Muscle of leg (tissue), 16 donors: ENCODE measurements at places on chromosomes 3 and 15. TPM values are rescaled to one million over a fixed set of nuclear protein-coding genes. Genes with fewer than 3 reads are reported as not detected.

The SPINK8 gene
- not detected for polyA plus RNA-seq

DNA sequence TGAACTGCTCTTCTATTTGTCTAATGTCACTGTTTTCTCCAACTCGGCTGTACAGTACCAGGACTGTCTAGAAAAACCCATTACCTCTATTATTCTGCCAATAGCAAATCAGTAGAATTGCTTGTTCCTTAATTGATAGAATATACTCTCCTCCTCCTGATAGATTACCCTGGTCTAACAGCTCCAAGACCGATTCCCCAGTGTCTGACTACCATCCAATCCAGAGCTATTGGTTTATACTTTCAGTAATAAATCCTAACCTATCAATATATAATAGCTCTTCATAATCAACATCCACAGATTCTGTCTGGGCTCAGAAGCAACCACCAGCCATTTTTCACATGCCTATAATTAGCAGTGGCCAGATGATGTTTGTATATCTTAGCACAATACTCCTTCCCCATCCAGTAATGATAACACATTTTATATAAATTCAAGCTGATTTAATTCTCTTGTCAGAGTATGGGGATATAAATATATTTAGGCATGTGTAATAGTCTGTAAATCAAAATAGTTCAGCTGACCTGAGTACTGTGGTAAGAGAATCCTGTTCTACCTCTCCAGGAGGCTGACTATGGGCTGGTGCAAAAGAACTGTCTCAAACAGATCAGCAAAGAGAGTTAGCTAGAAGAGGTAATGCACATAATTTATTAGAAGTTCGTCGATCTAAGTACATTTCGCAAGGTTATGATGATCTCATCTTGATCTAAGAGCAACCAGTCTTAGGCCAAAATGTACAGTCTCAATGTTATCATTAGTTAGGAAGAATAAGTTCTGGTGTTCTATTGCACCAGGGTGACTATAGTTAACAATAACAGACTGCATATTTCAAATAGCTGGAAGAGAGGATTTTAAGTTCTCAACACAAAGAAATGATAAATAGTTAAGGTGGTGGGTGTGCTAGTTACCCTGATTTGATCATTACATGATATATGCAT, 193.4 kb downstream of the SHOX2 start:
- no peaks in the 10 kb centered on the region for H3K4me1 ChIP-seq
- DNase-seq = no peak
- H3K36me3 ChIP-seq = no peaks in the 10 kb centered on the region
- no peaks in the 10 kb centered on the region for H3K27me3 ChIP-seq
- no peak overlapping the region for H3K27ac ChIP-seq
- H3K4me3 ChIP-seq = no peak overlapping the region

The C3orf22 gene
- polyA plus RNA-seq = not detected

GRCh38 chr3:111911446-111911845, 52.4 kb downstream of the PHLDB2 start:
- no peak overlapping the region for H3K27ac ChIP-seq
- no peaks in the 10 kb centered on the region for H3K27me3 ChIP-seq
- no peak overlapping the region for H3K4me3 ChIP-seq
- H3K4me1 ChIP-seq = peaks cover 9% of the 10 kb centered on the region
- DNase-seq = no peak

The ARGFX gene
- polyA plus RNA-seq = 0.13 TPM

The LYZL4 gene
- not detected for polyA plus RNA-seq

- peak overlapping the region; percentile 56 for H3K27ac ChIP-seq
- no peak overlapping the region for H3K4me3 ChIP-seq
- H3K36me3 ChIP-seq = no peaks in the 10 kb centered on the region
- peaks cover 22% of the 10 kb centered on the region for H3K4me1 ChIP-seq
Measured at GRCh38 chr3:29141197-29141917, 139.5 kb upstream of the RBMS3 start.

The PP2D1 gene
- 0.12 TPM for polyA plus RNA-seq

The CPNE9 gene
- not detected for polyA plus RNA-seq

The RBP2 gene
- polyA plus RNA-seq = not detected

The NEK11 gene
- polyA plus RNA-seq = 7.3 TPM

The CHL1 gene
- polyA plus RNA-seq = 3.6 TPM

DNA sequence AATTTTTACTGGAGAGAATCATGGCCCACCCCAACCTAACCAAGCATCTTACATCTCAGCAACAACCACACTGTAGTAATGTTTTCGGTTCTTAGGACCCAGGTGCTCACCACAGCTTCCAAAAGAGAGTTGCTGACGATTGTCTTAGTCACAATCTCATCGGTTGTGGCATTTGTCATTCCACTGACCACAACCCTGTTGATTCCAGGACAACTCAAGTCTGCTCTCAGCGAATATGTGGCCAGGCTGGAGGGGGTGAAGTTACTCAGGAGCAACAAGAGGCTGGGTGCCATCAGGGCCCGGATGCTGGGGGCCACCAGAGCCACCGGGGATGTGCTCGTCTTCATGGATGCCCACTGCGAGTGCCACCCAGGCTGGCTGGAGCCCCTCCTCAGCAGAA, 25.9 kb downstream of the GALNT15 start:
- H3K4me1 ChIP-seq = no peaks in the 10 kb centered on the region
- no peak overlapping the region for H3K4me3 ChIP-seq
- no peaks in the 10 kb centered on the region for H3K27me3 ChIP-seq
- DNase-seq = no peak
- no peaks in the 10 kb centered on the region for H3K36me3 ChIP-seq

GRCh38 chr3:53375019-53375418, 27.7 kb upstream of the DCP1A start:
- no peak overlapping the region for H3K27ac ChIP-seq
- H3K27me3 ChIP-seq = no peaks in the 10 kb centered on the region
- H3K36me3 ChIP-seq = no peaks in the 10 kb centered on the region
- peak; percentile 51 for DNase-seq

DNA sequence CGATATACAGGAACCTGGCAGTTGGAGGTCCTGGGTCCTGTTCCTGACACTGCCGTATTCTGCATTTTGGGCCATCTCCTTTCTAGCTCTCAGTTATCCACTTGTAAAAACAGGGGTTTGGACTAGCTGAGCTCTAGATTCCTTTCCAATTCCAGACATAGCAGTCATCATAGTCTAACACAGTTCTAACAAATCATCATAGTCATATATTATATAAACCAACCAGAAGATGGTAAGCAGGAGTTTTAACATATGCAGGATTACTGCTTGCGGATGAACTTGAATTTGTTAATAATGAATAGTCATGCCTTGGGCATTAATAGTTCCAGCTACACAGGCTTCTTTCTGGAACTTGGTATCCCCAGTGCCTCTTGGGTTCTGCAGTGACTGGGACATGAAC, 26.6 kb downstream of the MASP1 start:
- H3K36me3 ChIP-seq = no peaks in the 10 kb centered on the region
- no peak overlapping the region for H3K27ac ChIP-seq
- DNase-seq = no peak

GRCh38 chr3:146345900-146346299, 95.0 kb upstream of the PLSCR4 start:
- no peak overlapping the region for H3K4me3 ChIP-seq
- H3K27ac ChIP-seq = no peak overlapping the region
- no peaks in the 10 kb centered on the region for H3K36me3 ChIP-seq
- no peak for DNase-seq
- H3K4me1 ChIP-seq = no peaks in the 10 kb centered on the region

The UQCC5 gene
- 10.7 TPM for polyA plus RNA-seq
